ENCODE measurements at places on chromosomes 2 and 18.

DNA sequence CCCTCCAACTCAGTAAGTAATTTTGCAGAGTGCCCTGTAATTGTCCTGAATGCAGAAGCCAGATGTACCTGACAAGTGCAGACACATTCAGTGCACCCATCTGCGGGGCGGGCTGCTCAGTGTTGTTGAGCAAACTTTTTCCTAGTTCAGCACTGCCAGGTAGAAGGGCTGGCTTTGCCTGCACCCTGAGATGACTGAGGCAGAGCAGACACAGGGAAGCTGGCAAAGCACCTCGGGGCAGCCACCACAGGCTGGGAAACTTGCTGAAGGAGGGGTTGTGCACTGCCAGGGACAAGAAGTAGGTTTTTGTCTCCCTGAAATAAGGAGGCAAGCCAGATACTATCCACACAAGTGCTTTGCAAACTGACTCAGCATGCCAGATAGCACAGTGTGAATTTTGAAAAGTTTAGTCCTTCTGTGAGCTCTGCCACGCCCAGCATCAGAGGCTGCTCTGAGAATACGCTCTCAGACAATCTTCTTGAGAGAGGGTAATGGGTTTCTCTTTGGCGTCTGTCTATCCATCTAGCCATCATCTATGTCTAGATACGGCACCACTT lies 62.3 kb downstream of the SOWAHC start:
- no peak for DNase-seq

GRCh38 chr2:31008561-31009114 lies 129.6 kb downstream of the GALNT14 start:
- DNase-seq = no peak

GRCh38 chr2:168613551-168613950 lies 157.5 kb downstream of the CERS6 start:
- no peak for DNase-seq

- DNase-seq = no peak
These were observed 666.2 kb upstream of the HS6ST1 start for GRCh38 chr2:128984855-128985254.

DNA sequence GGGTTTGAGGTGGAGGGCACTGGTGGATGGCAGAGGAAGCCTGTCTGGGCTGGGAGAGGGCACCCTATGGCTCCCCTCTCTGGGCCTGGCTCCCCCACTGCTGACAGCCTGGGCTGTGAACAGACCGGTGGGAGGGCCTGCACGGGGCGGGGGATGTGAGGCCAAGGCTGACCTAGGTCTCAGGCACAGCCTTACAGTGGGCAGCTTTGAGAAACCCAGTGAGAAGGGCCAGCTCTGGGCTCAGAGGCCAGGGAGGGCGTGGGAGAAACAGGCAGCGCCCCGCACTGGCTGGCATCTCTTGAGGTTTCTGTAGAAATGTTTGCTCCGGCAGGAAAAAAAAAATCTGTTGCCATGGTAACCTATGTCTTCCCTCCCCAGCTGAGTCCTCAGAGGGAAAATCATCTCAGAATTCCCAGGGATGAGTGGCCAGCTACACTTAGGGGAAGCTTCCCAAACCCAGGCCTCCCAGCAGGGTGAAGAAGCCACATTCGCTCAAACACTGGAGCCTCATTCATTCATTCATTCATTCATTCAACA lies 71.7 kb upstream of the TAF1B start:
- DNase-seq = no peak

GRCh38 chr2:197209246-197209645 lies 101.3 kb downstream of the ANKRD44 start:
- DNase-seq = no peak

GRCh38 chr2:155633887-155634570 lies 698.5 kb downstream of the NR4A2 start:
- no peak for DNase-seq

DNA sequence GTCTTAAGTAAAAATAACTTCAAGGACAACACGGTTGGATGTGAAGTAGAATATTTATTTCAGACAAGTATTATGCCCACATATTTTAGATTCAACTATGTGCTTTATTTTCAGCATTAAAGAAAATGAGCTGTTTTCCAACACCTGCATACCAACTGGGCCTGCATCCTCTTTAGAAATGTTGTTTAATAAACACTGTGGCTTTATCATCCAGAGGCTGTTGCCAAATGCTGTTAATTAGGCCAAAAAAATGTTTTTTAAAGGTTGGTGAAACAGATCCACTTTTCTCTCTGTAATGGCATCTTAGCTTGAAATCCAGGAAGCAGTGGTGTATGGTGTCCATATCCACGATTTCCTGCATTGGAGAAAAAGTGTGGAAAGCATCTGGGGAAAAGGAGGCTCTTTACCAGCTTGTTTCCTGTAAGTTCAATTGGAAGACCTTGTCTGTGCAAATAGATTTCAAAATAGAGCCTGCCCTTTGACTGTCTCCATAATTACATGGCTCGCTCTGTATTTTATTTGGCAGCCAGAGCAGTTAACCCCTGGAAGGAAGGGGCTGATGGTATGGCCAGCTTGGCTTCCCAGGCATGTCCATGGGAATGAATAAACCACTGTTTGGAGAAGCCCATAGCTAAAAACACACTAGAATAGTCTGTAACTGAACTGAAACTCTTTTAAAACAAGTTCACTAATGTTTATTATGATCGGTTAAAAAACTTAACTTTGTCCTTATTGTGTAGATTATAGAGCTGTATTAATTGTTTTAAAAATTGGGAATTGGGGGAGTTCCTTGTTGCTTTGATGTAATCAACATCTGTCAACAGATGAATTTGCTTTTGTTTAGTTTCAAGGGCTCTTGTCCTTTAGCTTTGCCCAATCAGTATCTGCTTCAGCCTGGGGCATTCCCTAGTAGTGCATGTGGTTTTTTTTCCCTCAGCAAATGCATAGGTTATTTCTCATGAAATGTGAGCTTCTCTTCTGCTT lies 33.0 kb upstream of the DLX1 start:
- no peak for DNase-seq

- DNase-seq = no peak
These were observed 34.5 kb downstream of the INSIG2 start for GRCh38 chr2:118122594-118123281.

GRCh38 chr2:46963941-46964673 lies 48.5 kb upstream of the MCFD2 start:
- no peak for DNase-seq

Measured in stimulated activated CD8-positive, alpha-beta memory T cell treated with anti-CD3 and anti-CD28 coated beads, Interleukin-2, amount 100 ng/mL, for 1 hour (primary cell).